ENCODE measurements at places on chromosomes 3 and 15. TPM values are rescaled to one million over a fixed set of nuclear protein-coding genes. Genes with fewer than 3 reads are reported as not detected.

GRCh38 chr3:66554178-66554577, 53.4 kb upstream of the LRIG1 start:
- H3K27me3 ChIP-seq, result peaks cover 4% of the 10 kb centered on the region
- H3K4me1 ChIP-seq, result peaks cover 8% of the 10 kb centered on the region
- H3K27ac ChIP-seq, result no peak overlapping the region
- no peak for DNase-seq
- H3K36me3 ChIP-seq, result no peaks in the 10 kb centered on the region

DNA sequence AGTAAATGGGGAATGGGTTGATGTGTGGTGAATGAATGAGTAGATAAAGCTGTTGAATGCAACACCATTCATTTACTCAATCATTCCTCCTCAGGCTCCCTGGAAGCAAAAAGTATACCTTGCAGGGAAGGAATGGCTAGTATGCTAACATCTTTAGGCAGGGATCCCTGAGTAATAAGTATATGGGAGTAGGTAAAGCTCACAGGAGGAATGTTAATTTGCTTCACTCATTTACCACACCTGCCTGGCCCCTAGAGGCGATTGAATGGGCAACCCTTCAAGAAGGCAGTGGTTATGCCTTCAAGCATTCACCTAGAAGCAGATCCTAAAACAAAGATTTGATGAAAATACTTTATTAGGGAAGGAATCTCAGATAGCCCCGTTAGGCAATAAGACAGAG, 208.7 kb upstream of the GADL1 start:
- DNase-seq, result no peak
- H3K4me1 ChIP-seq, result peaks cover 39% of the 10 kb centered on the region
- H3K36me3 ChIP-seq, result no peaks in the 10 kb centered on the region
- H3K27me3 ChIP-seq, result no peaks in the 10 kb centered on the region

Gene TRPM1
- total RNA-seq, result not detected

Gene SI
- total RNA-seq, result not detected

DNA sequence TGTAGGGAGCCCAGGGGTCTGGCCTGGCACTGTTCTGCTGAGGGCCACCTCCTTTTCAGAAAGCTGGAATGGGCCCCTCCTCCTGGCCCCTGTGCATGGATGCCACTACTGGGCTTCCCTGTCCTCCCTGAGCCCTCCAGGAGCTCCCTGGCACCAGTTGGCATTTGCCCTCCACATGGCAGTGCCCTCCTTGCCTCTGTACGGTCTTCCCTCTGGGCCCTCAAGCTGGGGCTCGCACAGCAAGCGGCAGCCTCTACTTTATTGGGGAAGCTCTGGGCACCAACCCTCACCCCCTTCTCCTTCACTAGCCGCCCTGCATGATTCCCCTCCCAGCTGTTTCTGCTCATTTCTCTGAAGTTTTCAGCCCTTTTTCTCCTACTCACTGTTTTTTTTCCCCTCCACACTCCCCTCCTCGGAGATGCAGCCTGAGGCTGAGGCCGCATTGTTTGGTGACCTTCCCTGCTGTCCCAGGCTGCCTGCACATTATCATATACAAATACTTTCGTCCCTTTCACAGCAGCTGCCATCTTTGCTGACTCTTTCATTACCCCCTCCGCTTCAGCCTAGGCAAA, 127.3 kb downstream of the EEFSEC start:
- no peaks in the 10 kb centered on the region for H3K4me1 ChIP-seq
- no peak for DNase-seq
- H3K36me3 ChIP-seq, result peaks cover 3% of the 10 kb centered on the region

GRCh38 chr3:16304061-16305010, 39.3 kb downstream of the OXNAD1 start:
- DNase-seq, result peak; percentile 69
- H3K27ac ChIP-seq, result peak overlapping the region; percentile 86
- H3K4me1 ChIP-seq, result peaks cover 85% of the 10 kb centered on the region
- H3K27me3 ChIP-seq, result no peaks in the 10 kb centered on the region
- peak overlapping the region; percentile 76 for H3K4me3 ChIP-seq
- H3K36me3 ChIP-seq, result peaks cover 61% of the 10 kb centered on the region

GRCh38 chr15:84611631-84612030, 10.8 kb downstream of the ZSCAN2 start:
- no peak for DNase-seq
- no peak overlapping the region for H3K27ac ChIP-seq
- no peak overlapping the region for H3K4me3 ChIP-seq
- peaks cover 10% of the 10 kb centered on the region for H3K36me3 ChIP-seq

DNA sequence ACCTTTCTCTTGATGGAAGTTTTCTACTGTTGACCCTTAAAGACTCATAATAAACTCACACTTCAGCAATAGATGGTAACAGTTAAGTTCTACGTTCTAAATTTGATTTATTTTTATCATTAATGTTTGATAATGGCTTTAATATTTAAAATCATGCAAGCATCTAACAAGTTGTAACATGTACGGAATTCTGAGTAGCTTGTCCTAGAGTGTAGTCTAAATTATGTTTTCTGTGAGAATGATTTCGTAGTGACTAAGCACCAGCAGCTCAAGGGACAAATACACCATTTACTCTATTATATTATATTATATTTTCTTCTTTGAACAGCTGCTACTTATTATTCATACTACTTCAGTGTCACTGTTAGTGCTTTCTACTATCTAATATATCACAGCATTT, 345.6 kb downstream of the NLGN1 start:
- H3K27ac ChIP-seq, result no peak overlapping the region
- H3K4me3 ChIP-seq, result no peak overlapping the region
- DNase-seq, result no peak
- H3K27me3 ChIP-seq, result no peaks in the 10 kb centered on the region
- H3K4me1 ChIP-seq, result no peaks in the 10 kb centered on the region

Gene IGSF10
- not detected for total RNA-seq

Data from activated CD4-positive, alpha-beta T cell treated with anti-CD3 and anti-CD28 coated beads, Interleukin-2, amount 10 ng/mL, durations not matched to agents 24 days and 14 days (primary cell).